ENCODE measurements at places on chromosomes 13 and 19.

DNA sequence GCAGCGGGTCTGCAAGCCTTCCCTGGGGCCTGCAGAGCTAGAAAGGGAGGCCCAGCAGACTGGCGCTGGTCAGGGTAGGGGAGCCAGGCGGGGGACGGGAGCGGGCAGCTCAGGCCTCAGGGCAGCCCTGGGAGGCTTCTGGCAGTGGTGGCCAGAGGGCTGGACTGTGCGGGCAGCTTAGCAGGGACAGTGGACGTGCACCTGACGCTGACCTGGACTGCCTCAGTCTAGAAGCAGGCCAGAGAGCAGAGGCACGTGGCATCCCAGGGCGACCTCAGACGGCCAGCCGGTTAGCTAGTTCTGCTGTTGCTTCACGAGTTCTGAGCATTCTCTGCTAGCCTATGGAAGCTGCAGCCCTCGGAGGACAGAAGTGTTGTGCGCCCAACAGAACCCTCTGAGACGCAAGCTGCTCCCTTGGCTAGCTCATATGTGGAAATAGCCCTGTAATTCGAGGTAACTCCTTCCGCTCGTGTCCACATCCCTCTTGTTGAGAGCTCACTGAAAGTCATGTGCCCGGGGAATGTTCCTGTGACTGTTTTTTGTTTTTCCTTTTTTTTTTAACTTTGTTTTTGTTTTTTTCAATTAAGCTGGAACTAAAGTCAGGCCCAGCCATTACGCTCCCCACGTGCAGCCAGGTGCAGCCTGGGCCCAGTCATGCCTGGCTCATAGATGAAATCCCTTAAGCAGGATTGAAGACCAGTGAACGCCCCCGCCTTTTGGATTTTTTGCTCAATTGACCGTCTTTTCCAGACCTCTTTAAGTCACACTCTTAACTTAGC lies 1.9 kb upstream of the FAM174C start:
- no peak for DNase-seq

GRCh38 chr13:73450583-73450982 lies 391.8 kb downstream of the KLF5 start:
- DNase-seq, result no peak

GRCh38 chr19:1408300-1409203 lies 1.2 kb downstream of the DAZAP1 start:
- DNase-seq, result no peak

DNA sequence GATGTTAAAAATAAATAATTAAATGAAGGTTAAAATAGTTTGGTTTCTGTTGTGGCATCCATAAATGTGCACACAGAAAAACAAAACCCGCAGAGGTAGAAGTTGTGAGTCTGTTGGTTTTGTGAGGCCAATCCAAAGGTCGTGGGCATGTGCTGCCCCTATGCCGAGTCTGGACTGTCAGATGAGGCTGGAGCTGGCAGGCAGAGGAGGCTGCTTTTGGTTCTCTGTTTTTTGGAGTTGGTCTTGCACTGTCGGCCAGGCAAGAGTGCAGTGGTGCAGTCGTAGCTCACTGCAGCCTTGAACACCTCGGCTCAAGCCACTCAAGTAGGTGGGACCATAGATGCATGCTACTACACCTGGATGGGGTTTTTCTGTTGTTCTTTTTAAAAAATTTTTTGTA lies 43.7 kb downstream of the TSSK6 start:
- DNase-seq, result no peak

DNA sequence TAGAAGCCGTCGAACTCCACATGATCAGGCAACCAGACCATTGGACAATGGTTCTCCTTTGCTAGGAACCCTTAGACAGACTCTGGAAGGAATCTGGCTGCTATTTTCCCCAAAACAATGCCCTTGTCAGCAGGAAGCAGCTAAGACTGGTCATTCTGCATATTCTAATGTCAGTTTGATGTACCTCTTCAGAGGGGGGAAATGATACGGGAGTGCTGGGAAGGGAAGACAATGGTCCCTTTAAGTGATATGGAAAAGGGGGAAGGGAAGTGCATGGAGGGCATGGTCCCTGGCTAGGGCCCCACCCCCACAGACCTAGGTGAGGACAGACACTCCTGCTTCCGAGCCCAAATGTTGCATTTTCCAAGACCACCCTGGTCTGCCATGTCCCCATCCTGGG lies 389.0 kb upstream of the SLITRK6 start:
- DNase-seq, result no peak

DNA sequence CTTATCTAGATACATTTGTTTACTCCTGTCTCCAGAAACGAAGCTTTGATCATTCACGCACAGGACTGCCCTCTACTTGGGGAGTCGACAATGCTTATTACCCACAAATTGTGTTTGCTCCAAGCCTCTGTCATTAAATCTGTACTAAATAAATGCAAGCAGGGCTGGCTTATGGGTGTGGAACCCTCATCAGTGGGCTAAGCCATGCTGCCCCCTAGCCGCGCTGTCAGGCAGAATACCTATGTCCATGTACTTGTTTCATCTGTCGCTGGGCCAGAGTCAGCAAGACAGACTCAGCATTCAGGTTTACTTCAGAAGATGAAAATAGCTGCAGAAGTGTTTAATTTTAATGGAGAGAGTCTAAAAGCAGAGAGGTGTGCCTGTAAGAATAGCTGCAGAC lies 110.0 kb upstream of the PRR20A start:
- no peak for DNase-seq

GRCh38 chr13:113442354-113442984 lies 10.8 kb downstream of the ADPRHL1 start:
- no peak for DNase-seq

- no peak for DNase-seq
Measured at GRCh38 chr13:26989261-26989956, 182.2 kb downstream of the USP12 start.

GRCh38 chr19:18987456-18987855 lies 45.9 kb downstream of the SUGP2 start:
- DNase-seq, result no peak

DNA sequence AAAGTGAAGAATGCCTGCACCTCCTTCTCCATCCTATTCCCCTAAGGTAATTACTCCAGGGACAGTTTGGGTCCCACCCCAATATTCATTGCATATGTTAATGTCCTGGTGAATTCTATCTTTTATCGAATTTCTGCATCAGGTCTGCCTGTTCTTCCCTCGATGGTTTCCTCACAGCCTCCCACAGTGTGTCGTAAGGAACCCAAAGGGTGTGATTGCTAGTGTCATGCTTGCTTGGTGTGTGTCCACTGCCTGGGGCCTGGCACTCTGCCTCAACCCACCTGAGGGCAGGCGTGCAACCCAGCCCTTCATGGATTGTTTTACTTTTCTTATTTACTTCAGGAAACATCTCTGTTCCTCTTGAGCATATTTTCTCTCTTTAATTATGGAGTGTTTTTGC lies 60.2 kb upstream of the CYSLTR2 start:
- no peak for DNase-seq

GRCh38 chr19:1017115-1017905 lies 3.6 kb downstream of the TMEM259 start:
- no peak for DNase-seq

All from NCI-H187 (cell line).